ENCODE measurements at places on chromosomes 16 and 17.

GRCh38 chr17:16880121-16880842, 91.6 kb downstream of the TNFRSF13B start:
- DNase-seq, result no peak

DNA sequence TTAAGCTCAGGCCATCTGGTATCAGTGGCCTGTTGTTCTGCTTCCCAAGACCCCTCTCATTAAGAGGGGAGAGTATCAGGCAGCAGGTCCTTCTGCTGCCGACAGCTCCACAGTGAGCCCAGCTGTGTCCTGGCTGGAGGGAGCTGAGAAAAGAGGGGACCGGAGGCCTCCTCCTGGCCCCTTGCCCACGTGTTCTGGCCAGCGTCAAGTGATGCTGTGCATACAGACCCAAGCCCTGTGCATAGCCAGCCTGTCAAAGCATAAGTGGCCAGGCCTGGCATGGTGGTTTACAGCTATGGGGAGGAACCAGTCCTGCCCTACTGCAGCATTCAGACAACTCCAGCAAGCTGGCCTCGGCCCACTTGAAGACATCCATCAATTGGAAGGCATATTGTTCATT, 48.0 kb downstream of the ABCC6 start:
- DNase-seq, result no peak

DNA sequence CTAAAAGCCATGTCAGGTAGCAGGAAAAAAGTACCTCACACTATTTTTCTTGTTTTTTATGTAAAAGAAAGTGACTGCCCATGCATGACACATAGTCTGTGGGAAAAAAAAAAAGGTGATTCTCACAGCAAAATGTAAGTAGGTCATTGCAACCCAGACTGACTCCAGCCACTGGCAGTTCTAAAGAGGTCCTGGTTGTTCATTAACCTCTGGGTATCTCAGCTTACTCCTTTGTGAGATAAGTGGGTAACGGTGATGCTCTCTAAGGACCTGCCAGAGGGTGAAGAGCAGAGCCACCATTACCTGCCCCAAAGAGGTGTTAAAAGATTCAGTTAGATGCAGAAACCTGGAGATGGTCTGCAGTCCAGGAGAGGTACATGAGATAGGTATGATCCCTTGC, 531.9 kb downstream of the GRIN2A start:
- no peak for DNase-seq

DNA sequence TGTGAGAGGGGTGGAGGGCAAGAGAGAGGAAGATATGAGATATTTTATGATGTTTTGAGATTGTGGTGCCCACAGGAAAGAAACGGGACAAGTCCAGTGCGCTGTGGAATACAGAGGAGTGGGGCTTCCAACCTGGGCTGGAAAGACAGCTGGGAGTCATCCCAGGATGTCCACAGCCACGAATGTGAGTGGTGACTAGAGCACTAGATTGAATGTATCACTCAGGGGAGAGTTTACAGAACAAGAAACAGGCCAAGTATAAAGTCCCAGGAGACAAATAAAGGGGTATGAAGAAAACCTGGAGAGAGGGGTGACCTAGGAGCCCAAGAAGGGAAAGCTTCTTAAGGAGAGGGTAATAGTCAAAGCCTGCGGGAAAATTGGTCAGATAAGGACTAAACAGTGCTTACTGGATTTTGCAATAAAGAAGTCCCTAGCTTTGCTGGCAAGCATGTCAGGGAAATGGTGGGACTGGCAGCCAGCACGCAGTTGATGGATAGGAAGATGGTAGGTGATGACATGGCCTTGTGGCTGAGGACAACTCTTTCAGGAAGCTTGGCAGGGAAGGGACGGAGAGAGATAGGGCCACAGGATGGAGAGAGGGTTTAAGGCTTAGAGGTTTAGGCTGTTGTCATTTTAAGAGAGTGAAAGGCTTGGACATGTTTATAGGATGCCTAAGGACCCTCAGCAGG, 114.5 kb downstream of the AXIN2 start:
- DNase-seq, result no peak

DNA sequence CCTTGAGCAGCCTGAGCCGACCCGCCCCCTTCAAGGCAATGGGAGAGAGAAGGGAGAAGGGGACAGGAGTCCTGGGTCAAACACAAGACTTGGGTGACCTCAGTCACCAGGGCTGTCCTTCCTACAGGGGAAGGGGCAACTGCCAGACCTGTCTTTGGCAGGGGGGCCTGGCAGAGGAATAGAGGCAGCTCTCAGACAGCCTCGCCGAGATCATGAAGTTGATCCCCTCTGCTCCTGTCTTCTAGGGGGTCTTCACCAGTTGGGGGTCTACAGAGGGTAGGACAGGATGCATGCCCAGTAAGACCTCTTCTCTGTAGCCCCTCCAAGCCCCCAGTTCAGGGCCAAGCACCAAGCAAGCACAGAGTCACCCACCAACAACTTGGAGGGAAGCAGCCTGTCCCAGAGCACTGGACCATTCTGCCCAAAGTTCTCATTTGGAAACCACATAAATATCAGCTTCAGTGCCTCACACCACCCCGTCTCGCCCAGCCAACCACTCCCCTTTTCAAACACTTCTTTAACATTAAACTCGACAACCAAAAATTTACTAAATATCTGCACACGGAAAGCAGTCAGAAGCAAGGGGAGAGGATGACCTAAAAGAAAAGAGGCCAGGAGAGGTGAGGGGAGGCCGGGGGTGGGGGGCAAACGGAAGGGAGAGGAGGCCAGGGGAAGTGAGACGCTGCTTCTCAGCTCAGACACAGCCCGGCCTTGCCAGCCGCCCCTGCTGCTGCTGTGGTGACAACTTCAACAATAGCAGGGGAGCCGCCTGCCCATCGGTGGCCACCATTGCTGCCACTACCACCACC, 7.7 kb downstream of the DOK4 start:
- DNase-seq, result no peak

DNA sequence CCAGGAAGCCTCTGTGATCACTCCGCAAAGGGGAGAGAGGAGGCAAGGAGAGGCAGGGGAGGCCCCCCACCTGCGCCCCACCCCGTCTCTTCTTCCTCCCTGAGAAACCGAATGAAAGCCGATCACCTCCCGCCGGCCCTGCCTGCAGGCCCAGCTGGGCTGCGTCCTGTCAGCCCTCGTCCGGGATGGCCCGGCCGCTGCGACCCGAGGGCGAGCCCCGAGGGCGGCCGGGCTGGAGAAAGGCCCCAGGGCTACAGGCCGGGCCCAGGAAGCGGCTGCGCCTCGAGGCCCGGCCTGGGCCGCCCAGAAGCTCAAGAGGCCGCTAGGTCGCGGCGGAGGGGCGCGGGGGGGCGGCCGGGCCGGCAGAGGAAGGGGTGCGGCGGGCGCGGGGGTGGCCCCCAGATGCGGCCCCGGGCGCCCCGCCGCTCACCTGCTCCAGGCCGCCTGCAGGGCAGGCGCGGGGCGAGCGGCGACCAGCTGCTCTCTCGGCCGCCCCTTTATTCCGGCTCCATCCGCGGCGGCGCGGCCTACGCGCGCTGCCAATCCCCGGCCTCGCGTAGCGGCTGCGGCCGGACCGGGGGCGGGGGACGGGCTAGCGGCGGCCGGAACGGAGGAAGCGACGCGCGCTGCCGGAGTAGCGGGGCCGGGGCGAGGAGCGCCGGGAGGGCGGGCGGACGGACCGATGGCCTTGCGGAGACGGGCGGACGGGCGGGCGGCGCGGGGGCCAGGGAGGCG, at the start of gene ZNF319:
Gene ZNF319, minus strand, starts transcription at position 702 of the 735 bp plus-strand sequence. CDS start 2,407 bp downstream, outside the sequence.
- DNase-seq, result no peak

- no peak for DNase-seq
Observed at GRCh38 chr17:80291691-80292487, 31.2 kb downstream of the RNF213 start.

GRCh38 chr17:10205549-10206185, 7.3 kb upstream of the GAS7 start:
- DNase-seq, result no peak
